ENCODE measurements at places on chromosomes 4 and X.

GRCh38 chr4:85761803-85762528 is 287.0 kb downstream of the ARHGAP24 start:
- no peak for DNase-seq

- DNase-seq: no peak
These were observed 215.9 kb upstream of the GIMD1 start for GRCh38 chr4:106584337-106584989.

DNA sequence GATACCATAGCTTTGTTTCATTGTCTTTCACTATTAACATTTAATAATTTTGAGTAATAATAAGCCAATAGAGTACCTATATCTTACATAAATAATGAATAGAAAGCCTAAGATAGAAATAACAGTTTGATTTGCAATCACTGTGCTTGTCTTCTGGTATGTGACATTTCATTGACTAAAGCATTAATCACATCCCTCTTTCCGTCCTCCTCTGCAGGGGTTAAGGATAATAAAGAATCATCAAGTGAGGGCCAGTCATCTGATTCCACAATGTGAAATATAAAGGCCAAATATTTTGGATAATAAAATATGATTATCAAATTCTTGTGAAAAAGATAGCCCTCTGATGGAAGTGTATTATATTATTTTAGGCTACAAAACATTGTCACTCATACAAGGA is 2073.4 kb downstream of the ARAP2 start:
- no peak for DNase-seq

DNA sequence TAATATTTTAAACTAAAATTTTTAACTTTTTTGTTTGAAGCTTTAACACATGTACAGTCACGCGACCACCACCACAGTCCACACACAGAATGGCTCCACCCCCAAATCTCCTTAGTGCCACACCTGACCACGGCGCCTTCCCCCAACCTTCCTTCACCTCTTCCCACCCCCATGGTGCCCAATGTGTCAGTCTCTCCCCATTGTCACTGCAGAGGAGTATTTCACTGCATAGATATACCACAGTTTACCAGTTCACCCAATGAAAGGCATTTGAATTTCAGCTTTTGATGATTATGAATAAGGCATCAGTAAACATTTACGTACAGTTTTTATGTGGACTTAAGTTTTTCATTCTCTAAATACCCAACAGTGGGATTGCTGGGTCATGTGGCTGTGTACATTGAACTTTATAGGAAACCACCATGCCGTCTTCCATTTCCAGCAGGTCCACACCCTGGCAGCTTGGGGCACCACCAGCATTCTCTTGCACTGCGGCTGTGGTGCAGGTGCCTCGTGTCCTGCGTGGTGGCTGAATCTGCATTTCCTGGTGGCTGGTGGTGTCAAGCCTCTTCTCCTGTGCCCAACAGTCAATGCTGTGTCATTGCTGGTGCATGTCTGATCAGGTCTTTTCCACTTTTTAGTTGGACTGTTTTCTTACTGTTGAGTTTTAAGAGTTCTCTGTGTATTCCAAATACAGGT is 49.0 kb downstream of the CPLX1 start:
- no peak for DNase-seq

GRCh38 chr4:126592088-126592487 is 1040.7 kb upstream of the INTU start:
- no peak for DNase-seq

GRCh38 chrX:9897761-9898161 is 69.4 kb upstream of the CLDN34 start:
- DNase-seq: no peak

DNA sequence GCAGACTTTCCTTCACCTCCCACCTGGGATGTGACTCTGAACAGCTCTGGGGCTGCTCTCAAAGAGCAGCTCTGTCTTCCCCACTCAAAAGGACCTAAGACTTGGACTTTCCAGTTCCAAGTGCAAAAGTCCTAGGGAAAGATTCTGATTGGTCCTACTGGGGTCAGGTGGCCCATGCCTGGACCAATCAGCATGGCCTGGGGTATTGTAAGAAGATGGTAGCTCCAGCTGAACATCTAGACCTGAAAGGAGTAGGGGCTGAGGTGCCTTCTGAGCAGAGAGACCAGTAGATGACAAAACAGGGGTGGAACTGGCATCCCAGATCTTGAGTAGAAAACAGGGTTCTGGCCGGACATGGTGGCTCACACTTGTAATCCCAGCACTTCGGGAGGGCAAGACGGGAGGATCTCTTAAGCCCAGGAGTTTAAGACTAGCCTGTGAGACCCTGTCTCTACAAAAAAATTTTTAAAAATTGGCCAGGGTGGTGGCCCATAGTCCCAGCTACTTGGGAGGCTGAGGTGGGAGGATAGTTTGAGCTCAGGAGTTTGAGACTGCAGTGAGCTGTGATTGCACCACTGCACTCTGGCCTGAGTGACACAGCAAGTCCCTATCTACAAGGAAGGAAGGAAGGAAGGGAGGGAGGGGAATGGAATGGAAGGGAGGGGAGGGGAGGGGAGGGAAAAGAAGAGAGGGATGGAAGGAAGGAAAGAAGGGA is 27.4 kb upstream of the MRFAP1 start:
- no peak for DNase-seq

GRCh38 chr4:104967034-104967401 is 179.7 kb upstream of the TET2 start:
- DNase-seq: no peak

DNA sequence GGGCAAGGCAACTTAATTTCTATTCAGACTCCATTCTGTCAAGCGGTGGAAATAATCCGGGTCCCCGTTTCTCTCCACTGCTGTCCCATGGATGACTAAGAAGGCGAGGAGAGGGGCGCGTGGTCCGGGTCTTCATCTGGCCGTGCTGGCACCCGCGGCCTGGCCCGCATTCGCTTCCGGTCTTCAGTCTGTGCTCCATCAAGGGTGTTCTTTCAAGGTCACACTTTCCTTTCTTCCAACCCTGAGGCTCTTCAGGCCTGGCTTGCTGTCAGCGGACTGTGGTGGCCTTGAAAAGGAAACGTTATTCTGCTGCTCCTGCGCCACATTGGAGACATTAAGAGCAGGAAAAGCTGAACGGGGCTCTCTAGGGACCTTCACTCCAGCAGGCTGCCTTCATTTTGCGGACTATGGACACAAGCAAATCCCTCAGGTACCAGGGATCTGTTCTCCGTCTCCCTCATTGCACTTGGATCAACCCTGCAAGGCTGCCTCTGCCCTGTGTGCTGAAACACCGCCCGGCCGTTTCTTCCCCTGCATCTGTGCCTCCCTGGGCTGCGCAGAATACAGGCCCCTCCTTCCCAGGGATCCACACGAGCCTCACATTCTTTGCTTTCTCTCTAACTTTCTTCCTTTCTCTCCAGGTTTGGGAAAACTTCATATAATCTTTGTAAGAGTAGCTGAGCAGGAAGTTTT is 5.7 kb upstream of the SLC25A4 start:
- DNase-seq: no peak

- DNase-seq: no peak
These were observed 27.2 kb downstream of the ANTXR2 start for GRCh38 chr4:80045786-80046185.

DNA sequence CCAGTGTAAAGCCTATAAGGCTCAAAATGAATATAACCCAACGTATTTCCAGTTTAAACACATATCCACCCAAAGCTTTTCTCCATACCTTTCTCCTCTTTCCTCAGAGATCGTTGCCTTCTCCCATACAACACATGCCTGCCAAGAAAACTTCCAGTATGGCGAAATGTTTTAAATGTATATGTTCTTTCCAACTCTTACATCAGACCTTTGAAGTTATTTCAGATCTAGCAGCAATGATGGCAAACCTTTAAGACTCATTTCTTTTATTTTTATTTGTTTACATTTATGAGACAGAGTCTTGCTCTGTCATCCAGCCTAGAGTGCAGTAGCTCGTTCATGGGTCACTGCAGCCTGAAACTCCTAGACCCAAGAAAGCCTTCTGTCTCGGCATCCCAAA is 265.4 kb downstream of the BMPR1B start:
- no peak for DNase-seq

DNA sequence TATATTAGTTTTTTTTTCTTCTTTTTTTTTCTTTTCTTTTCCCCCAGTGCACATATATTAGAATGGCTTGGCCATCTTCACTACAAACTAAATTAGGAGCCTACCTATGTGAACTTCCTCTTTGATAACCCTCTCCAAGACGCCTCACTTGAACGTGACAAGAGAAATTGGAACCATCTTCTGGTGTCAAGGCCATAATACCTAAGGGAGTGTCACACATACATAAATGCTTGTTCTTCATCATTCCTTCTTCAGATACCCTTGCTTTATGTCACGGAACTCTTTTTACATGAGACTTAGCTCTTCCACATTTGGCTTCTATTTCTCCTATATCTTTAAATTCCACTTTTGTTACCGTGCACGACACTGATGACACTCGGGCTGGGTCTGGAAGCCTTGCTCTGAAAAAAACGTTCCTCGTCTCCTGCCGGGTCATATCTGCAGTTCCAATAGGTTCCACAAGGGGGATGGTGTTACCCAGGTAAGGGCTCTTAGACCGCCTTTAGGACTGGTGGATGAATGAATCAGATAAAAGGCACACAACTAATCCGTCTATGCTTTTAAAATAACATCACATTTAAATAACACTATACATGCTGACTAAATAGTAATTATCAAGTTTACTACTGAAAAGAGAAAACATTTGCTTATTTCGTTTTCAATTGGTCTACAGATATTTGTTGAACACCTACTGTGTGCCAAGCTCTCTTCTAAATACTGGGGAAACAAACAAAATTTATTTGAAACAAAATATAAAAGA is 19.9 kb downstream of the DGAT2L6 start:
- no peak for DNase-seq

- DNase-seq: no peak
These were observed 92.3 kb downstream of the SPRY1 start for GRCh38 chr4:123488916-123489315.

- no peak for DNase-seq
These were observed 402.8 kb upstream of the CXorf51A start for GRCh38 chrX:147217334-147217733.

- no peak for DNase-seq
These were observed 361.1 kb downstream of the MID1IP1 start for GRCh38 chrX:39162322-39162735.

DNA sequence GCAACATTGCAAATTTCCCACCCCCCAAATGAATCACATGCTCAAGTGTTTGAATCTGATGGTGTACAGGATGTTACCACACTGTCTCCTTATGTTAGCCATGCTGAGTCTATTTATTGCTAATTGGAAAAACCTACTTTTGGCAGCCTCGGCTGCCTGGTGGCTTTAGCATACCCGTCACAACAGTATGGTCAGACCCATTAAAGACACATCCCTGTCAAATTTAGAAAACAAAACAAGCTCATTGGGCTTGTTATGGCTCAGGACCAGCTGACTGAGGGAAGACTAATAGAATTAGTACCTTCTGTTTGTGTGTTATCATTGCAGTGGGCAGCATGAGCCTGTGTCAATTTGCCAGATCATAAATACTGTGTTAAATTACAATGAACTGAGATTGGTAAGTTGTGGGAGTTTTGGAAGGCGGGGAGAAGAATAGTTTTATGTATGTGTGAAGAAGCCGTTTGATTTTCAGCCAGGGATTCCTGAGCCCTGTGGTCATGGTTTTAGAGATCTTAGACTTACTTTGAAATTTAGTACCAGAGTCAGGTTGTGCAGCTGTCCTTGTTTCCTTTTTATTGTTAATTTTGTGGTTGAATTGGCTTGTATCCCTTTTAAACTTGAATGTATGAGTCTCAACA is 66.8 kb downstream of the POLA1 start:
- DNase-seq: no peak

- DNase-seq: no peak
These were observed 184.1 kb upstream of the HHIP start for GRCh38 chr4:144461906-144462305.

GRCh38 chr4:72326692-72327632 is 242.1 kb downstream of the ADAMTS3 start:
- no peak for DNase-seq

GRCh38 chr4:141788169-141788915 is 152.0 kb downstream of the IL15 start:
- no peak for DNase-seq

DNA sequence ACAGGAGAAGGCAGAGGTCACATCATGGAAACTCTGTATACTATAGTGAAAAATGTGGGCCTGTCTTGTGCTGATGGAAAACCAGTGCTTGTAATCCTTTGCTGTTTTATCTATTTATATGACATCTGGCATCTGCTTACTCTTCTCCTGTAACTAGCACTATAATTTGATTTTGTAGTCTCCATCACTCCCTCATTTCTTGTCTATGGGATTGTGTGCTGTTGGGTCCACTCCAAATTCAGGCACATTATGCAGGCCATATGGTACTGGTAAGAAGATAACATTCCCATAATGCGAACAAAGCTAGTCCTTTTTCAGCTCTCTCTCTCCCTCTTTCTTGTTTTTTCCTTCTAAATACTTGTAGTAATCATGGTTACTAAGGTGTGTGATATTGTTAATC is 581.2 kb upstream of the IGFBP7 start:
- no peak for DNase-seq

DNA sequence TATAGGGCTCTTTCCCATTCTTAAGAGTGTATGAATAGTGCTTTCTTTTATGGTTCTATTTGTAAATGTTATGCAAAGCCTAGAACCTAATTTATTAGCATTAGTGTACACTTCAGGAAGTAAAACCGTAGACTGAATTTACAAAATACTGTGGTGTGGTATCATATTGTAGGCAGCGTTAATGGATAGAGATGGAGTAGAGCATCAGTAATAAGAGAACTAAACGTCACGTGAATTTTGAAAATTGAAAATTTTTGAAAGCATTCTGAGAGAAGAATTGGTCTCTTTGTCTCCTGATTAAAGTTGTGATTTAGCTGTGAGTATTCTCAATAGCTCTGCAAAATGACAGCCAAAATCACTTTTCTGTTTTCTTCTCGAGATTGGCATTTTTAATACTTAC is 2.9 kb downstream of the STIM2 start:
- DNase-seq: no peak

- no peak for DNase-seq
These were observed 999.5 kb upstream of the PABPC4L start for GRCh38 chr4:135201081-135201480.

- DNase-seq: no peak
These were observed 92.0 kb downstream of the CHRDL1 start for GRCh38 chrX:110703641-110704040.

DNA sequence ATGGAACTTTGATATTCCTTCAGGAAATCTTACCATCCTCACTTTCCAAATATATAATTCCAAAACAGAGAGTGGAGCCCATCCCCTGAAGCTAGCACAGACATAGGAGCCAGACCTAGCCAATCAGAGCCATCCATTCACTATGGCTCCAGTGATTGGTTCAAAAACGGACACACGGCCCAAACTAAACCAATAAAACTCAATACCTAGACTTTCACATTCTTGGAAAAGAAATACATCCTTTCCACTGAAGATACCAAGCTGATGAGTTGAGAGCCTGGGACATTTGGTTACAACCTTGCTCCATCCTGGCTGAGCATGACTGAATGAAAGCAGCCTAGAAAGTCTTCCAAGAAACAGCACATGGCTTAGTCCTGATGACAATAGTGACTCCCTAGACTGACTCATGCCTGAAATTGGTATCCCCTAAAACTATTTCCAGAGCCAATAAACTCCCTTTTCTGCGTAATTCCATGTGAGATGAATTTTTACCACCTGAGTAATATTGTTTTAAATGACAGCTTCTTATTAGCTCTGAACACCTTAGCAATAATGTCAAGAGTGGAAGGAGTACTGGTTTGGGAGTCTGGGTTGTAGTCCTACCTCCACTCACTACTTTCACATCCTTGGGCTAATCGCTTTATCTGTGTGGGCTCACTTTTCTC is 189.6 kb upstream of the LNX1 start:
- no peak for DNase-seq

GRCh38 chr4:173958445-173958844 is 325.0 kb downstream of the FBXO8 start:
- DNase-seq: no peak
